HepG2 (cell line): ENCODE measurements at places on chromosomes 3 and 15.

- DNase-seq, result no peak
Observed at GRCh38 chr3:147773116-147773630, 364.0 kb downstream of the ZIC1 start.

DNA sequence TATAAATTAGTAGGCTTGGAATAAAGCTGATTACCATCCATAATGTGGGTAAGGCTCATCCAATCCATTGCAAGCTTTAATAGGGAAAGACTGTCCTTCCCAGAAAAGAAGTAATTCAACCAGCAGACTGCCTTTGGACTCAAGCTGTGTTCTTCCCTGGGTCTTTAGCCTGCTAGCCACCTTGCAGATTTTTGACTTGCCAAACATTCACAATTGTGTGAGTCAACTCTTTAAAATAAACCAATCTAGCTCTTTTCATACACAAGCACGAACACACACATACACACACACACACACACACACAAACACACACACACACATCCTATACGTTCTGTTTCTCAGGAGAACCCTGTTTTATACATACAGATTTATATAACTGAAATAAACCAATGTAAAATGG lies 248.1 kb downstream of the NAALADL2 start:
- DNase-seq, result no peak

DNA sequence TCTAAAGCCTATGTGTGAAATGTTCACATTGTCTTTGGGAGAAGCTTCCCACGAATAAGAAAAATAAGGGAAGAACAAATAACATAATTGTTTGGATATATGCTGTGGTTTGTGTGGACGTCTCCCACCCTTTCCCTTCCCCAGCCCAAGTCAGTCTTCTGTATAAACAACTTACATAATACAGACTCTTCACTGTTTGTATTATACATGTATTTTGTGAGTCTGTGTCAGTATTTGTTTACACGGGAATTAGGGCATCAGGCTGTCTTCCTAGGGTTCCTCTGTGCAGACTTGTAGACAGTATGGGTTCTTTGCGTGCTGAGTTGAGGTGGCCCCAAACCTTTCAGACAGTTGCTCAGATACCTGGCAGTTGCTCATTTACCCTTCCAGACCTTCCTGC lies 103.4 kb downstream of the IGF1R start:
- peak; percentile 31 for DNase-seq

GRCh38 chr15:83978588-83978987 lies 257.0 kb upstream of the GOLGA6L4 start:
- DNase-seq, result no peak

DNA sequence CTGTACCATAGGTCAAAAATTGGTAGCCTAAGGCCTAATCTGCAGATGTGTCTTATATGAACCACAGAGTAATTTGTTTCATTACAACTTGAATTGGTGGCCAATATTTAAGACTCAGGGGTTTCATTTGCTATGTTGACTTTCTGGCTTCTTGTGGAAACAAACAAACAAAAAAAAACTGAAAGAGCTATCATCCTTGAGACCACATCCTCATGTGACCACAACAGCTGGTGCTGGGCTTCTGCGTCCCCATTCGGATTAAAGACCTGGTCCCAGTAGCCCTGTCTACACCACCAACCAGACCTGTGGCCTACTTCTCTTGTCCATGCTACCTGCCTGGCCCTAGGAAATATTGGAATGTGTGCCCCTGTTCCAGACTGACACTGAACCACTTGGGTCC lies 61.7 kb downstream of the STRIT1 start:
- DNase-seq, result no peak

DNA sequence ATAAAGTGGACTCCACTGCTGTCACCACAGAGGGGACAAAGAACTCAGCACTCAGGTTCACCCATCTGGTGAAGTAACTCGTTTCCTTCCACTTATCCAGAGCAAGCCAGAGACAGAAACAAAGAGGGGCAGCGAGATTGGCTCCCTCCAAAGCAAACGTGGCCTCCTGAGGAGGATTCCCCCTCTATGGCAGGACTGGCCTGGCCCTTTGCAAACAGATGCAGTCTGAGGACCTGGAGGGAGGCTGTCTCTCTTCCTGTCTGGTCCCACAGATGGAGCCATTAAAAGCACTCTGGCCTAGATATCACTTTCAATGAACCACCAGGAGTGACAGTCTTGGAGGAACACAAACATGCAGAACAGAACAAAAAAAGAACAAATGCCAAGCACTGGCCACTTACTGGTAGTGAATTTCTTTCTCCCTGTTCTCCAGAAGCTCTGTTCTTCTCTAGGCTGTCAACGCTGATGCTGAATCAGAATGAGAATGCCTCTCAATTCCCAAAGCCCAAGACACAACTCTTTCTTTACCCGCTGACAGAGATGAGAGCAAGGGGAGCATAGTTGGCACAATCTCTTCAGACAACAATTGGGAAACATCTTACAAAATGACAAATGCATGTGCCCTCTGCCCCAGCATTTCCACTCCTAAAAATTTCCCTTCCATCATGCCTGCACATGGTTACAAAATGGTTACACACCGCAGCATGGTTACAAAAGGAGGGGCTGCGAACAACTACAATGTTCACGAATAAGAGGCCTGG lies 14.3 kb downstream of the KLHL25 start:
- no peak for DNase-seq

DNA sequence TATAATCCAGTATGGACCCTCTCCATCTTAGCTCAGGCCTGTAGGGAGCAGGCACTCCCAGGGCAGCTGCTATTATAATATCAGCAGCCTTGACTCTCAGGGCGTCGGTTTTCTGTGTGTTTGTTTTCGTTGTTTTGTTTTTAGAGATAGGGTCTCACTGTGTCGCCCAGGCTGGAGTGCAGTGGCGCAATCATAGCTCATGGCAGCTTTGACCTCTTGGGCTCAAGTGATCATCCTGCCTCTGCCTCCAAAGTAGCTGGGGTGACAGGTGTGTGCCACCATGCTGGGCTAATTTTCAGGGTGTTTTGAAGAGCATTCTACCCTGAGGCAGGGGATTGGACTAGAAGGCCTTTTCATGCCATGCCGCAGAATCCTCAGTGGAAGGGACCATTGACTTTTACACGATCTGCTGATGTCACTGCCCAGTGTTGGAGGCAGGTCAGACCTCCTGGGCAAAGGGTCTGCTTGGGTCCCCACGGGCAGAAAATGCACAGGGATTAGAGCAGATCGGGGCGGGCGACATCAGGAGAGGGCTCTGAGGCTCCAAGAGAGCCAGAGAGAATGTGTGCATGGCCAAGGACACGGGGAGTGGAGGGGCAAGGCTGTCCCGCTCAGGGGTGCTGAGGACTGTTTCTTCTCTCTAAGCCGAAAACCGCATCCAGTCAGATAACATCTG lies 7.8 kb downstream of the MELTF start:
- DNase-seq, result no peak

GRCh38 chr3:190227064-190227463 lies 95.2 kb downstream of the CLDN1 start:
- no peak for DNase-seq

- DNase-seq, result no peak
Observed at GRCh38 chr3:179473565-179473964, 22.3 kb upstream of the GNB4 start.

DNA sequence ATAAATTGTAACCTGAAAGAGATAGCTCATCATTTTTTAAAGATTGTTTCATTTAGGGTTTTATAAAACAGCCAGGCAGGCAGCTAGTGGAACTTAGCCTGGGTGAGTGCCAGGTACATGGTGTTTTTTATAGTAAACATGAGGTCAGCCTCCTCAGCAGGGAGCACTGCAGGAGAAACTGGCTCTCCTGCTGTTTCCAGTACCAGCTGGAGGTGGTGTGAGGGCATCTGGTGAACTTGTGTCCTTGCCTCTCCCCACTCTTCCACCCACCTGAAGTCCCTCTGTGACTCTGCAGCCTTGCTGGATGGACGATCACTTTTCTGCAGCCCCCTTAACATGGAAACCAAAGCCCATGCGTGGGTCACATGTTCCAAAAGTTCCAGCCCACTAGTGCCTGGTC lies 128.4 kb downstream of the FAM174B start:
- DNase-seq, result no peak

DNA sequence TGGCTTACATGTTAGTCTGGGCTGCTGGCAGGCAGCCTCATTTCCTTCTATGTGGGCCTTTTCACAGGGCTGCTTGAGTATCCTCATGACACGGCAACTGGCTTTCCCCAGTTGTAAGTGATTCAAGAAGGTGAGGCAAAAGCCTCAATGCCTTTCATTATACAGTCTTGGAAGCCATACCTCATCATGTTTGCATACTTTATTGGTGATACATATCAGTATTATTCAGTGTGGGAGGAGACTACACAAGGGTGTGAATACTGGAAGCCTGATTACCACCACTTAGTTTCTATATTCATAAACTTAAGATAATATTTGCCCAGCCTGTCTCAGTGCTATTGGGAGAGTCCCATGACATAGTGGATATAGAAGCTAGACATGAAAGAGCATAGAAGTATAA lies 346.8 kb downstream of the SOX2 start:
- no peak for DNase-seq

DNA sequence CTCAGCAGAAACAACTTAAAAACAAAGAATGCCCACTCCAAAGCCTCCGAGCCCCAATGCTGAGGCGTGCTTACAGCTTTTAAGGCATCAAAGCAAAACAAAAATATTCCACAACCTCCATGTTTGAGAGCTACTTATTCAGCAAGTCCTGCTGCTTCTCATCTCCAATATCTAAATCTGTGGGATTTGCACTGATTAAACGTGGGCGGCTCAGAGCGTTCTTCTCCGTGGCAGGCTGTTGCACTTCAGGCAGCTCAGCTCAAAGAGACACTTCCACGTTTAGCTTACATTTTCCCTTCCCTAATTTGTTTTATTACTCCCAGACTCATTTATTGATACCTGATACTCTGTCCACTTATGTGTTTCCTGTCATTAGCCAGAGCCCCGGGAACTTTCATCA lies 282.6 kb upstream of the MCTP2 start:
- no peak for DNase-seq

DNA sequence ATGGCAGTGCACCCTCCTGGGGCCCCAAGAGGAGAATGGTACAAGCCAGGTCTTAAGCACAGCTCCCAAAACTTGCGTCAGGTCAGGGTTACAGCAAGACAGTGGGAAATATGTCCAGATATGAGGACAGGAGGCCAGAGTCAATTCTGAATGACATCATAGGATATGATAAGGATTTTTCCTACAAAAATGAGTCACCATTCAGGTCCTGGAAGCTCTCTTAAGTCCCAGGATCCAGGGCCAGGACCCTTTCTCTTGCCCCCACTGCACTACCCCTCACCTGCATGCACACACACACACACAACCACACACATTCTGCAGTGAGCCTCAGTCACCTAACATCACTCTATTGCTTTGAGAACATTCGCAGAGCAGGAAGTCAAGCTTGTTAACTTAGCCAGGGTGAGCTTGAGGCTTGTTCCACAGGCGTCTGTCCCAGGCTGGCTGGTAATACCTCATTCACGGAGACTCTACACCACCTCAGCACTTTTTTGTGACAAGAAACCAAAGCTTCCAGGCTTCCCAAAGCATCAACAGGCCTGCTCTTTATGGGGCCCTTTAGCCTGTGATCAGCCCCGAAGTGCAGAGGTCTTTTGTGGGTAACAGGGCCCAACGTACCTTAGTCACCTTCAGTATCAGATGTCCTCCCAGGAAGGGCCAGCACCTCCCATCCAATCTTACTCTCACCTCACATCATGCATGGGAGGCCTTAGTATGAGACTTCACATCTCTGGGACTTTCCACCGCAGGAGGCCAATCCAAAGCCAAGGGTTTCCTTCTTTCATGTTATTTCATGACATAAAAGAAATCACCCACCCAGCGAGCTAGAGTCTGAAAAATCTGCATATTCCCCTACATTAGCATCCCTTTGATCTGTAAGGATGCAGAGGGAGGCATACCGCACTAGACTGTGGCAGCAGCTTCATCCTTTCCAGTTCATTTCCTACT lies 74.0 kb upstream of the LIPC start:
- no peak for DNase-seq

DNA sequence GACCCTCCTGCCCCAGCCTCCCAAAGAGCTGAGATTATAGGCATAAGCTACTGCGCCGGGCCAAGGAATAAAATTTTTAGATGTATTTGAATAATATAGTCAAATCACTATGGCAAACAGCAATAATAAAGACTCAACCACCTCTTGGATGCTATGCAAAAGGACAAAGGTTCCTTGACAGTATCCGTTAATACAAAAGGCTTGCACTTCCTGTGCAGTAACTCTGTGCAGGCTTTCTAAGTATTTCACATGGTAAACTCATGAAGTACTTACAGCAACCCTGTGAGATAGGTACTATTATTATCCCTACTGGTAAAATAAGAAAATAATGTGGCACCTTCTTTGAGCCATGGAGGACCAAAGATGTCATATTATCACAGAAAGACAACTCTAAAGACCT lies 86.8 kb downstream of the SHQ1 start:
- no peak for DNase-seq

DNA sequence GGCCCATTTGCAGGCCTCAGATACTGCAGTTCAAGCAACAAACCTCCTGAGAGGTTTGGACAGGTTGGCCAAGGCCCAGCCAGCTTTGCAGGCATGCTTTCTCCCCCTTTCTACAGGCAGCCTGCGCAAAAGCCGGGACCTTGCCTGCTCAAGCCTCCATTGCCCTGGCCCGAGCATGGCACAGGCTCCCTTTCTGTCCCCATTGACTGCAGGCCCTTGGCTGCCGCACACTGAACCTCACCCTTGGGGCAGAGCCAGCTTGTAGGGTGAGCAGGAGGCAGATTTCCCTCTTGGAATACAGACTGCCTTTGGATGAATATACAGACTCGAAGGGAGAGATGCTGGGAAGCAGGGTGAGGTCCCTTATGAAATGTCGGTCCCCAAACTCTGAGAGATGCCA lies 461.7 kb upstream of the PROK2 start:
- DNase-seq, result no peak

DNA sequence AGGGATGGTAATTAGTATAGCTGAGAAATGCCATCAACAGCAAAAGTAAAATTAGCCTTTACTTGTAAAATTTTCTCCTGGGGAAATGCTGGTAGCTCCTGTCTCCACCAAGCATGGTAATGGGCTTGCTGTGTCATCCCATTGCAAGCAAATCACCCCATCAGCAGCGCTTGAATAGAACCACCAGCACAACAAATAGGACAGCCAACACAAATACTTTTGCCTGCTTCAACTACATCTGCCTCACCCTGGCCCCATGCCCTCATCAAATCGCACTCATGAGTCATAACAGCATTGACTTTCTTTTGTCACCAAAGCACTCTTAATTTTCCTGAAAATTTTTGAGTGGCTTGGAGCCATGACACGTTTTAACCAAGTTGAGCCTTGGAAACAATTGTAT lies 52.6 kb downstream of the ERC2 start:
- no peak for DNase-seq
